ENCODE measurements at places on chromosomes 6 and 20.

GRCh38 chr6:144725736-144726522 lies 440.8 kb downstream of the UTRN start:
- no peak for DNase-seq

DNA sequence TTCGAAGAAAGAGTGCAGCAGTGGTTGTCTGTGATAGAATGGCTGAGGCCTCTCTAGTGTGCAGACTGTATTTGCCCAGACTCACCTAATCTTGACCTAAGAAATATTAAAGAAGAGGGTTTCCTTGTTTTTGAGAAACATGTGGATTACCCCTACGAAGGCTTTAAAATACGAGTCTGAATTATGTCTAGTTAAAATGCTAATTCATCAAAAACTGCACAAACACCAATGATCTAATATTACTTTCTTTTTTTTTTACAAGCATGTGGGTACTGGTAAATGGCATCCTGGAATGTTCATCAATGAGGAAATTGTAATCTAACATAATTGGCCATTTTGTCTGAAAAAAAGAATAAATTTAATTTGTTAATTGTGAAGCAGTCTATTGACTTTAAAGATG lies 510.9 kb downstream of the EPM2A start:
- no peak for DNase-seq

GRCh38 chr20:34201531-34201930 lies 39.7 kb upstream of the ASIP start:
- no peak for DNase-seq

GRCh38 chr6:80249897-80250296 lies 143.4 kb downstream of the BCKDHB start:
- DNase-seq = no peak
